ENCODE measurements at places on chromosomes 3 and 15.

GRCh38 chr3:186413615-186414415 lies 51.8 kb upstream of the DGKG start:
- DNase-seq, result peak; percentile 40

GRCh38 chr3:73427048-73427706 lies 197.6 kb downstream of the PDZRN3 start:
- DNase-seq, result no peak

- DNase-seq, result no peak
Observed at GRCh38 chr3:58143417-58144055, 67.2 kb downstream of the DNASE1L3 start.

DNA sequence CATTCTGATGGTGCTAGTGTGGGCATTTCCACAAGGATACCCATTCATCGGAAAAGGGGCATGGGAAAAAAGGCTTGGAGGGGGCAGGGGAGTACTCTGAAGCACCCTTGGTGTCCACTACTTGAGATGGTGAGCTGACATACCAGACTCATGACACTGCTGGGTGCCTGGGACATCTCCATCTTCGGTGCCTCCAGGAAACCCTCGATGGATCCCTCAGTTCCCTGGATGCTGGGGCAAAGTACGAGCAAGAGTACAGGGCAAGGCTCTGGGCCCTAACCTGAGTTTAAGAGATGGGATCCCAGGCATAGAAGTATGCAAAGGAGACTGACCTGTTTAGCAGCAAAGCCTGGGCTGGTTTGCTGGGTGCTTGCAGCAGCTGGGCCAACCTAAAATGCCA lies 5.2 kb upstream of the IP6K1 start:
- DNase-seq, result no peak

GRCh38 chr3:65439641-65440284 lies 599.0 kb downstream of the MAGI1 start:
- peak; percentile 21 for DNase-seq

GRCh38 chr3:18968120-18968519 lies 180.2 kb upstream of the KCNH8 start:
- no peak for DNase-seq

DNA sequence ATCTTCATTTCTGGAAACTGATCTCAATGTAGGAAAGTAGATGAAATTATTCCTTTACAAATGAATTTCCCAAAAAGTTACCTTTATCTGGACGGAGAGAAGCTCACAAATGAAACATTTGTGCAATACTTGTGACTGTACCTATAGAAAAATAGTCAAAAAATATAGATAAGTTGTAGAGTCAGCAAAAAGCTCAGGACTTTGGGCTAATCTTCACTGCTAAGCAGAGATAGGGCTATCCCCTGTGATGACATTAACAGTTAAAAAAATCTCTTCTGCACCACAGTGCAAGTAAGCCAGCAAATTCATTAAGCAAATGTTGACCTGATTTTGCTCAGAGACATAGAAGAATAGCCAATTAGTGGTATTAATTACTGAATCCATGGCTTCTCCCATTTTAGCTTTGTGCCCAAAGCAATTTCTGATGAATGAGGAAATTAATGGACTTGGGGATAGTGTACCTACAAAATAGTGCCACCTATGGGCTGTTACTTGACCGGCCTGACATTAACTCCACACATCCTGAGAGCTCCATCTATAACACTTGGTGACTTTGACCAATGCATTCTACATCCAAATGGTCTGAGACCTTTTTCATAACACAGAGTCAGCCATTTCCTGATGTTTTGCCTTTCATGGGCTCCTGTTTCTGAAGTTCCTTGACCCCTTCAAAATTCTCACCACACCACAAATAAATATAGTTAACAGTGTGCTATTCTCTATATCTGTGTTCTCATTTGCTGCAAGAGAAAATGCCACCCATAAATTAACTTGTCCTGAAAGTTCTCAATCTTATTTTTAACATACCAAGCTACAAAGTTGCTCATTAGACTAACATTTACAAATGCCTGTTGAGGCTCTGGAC lies 105.0 kb downstream of the SSR3 start:
- DNase-seq, result peak; percentile 5

DNA sequence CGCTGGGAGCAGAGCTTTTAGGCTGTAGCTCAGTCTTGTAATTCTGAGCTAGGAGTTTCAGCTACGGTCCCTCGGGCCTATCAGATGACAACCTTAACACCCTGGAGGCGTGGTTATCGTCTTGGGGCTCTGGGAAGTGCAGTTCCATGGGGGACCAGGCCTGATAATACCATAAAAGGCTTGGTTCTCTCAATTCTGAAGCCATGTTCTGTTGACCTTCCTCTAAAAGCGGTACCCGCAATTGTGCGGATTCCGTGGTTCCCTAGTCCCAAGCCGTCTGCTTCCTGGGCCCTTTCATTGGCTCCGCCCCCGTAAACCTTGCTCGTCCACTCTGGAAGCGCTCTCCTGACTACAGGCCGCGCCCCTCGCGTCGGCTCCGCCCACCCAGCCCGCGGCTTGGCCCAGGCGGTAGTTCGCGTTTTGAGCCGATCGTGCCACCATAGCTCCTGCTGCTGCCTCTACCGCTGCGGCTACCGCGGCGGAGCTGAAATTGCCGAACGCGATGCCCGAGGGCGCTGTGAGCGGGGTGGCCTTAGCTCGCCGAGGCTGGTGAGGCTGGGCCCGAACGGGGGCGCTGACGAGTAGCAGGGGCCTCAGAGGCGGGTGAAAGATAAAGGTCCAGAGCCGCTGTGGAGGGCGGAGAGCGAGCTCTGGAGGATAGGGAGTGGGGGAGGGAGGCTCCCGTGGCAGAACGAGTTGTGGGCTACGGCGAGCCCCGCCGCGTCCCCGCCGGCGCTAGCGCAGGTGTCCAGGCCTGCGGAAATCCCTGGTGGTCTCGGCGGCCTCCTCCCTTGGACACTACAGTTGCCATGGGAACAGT lies at the start of gene MAPKBP1:
MAPKBP1 (plus strand) TSS at position 423 of the 820 bp plus-strand sequence. CDS start 792 bp downstream, outside the sequence.
- DNase-seq, result peak; percentile 93

DNA sequence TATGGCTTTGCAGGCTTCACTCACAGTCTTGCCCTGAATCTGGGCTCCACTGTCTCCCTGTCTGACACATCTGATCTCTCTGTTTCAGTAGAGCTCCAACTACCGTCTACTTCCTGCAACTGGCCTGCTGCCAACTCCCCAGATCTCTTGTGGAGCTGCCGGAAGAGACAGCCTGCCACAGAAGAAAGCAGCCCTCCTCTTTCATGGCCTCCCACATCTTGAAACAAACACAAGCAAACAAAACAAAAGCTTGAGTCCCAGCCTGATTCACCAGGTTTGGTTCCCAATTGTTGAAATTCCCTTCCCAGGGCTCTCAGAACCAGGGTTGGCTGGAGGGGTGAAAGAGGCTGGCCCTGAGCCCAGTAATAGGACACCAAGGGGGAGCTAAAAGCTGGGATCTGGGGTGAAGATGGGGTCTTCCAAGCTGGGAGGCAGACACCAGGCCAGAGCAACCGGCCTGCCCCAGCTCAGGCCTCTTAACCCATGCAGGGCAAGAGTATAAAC lies 55.3 kb upstream of the CA12 start:
- peak; percentile 62 for DNase-seq

- DNase-seq, result no peak
Observed at GRCh38 chr15:100114100-100114499, 227.7 kb downstream of the ADAMTS17 start.

- peak; percentile 69 for DNase-seq
Observed at GRCh38 chr3:187739561-187740332, 5.5 kb downstream of the BCL6 start.

- DNase-seq, result no peak
Observed at GRCh38 chr3:171960159-171960558, 79.2 kb upstream of the FNDC3B start.

GRCh38 chr3:38713121-38713520 lies 63.6 kb upstream of the SCN5A start:
- no peak for DNase-seq

DNA sequence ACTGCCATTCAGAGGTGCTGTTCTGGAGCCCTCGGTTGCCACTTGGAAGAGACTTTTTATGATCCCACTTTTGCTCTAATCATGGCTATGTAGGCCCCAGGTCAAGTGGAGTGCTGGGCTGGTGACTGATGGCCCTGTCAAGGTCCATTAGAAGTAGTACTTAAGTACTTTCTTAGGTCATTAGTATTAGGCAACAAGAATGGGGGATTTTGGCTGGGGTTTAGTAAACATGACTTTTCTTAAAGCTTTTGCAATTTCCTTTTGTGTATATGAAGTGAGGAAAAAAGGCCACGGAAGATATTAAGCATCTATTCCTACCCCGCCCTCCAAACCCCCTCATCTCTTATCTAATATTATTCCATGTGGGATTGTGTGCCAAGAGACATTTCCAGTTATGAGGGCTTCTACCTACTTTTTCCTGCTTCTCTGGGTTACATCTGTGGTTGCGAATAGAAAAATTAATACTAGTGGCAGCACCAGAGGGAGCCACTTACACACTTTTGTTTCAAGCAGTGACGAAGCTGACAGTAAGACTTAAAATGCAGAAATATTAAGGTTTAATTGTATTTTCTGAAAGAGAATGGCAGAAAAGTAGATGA lies 13.9 kb downstream of the NLGN1 start:
- peak; percentile 39 for DNase-seq

DNA sequence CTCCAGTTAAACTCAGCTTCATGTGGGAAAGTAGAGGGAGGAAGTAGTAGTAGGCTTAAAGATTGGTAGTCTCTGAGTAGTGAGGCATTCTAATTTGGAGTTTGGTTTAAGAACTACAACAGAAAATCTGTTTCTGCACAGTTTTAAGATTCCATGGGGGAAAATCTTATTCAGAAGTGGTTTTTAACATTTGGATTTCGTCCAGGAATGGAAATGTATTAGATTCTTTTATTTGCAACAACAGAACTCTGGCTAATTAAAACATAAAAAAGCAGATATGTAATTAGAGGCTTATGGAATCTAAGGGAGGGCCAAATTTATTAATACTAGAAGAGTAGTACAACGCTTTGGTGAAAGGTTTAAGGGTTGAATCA lies 36.0 kb downstream of the NECTIN3 start:
- DNase-seq, result no peak

DNA sequence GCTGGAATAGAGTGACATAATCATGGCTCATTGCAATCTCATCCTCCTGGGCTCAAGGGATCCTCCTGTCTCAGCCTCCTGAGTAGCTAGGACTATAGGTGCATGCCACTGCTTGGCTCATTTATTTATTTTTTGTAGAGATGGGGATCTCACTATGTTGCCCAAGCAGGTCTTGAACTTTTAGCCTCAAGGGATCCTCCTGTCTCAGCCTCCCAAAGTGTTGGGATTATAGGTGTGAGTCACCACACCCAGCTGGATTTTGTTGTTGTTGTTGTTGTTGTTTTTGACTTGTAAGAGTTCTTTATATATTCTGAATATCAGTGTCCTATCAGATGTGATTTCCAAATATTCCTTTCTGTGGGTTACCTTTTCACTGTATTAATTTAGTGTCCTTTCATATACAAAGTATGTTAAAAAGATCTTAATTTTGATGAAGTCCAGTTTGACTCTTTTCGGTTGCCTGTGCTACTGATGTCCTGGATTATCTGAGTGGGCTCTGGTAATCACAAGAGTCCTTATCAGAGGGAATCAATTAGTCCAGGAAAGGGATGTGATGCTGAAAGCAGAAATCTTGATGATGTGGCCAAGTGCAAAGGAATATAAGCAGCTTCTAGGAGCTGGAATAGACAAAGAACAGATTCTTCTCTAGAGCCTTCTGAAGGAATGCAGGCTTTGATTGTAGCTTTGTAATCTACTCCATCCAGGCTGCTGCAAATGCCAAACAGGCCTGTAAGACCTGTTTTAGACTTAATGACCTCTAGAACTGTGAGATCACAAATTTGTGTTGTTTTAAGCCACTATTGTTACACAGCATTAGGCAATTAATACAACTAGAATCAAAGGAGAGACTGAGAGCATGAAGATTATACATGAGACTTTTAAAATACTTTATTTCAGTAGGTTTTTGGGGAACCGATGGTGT lies 30.2 kb downstream of the NCK1 start:
- DNase-seq, result no peak
